Fibroblast of skin of abdomen (primary cell): ENCODE measurements at places on chromosomes 2 and 18.

- DNase-seq = no peak
These were observed 58.4 kb upstream of the CDCA7 start for GRCh38 chr2:173296235-173296634.

GRCh38 chr18:48814490-48815178 lies 136.1 kb downstream of the SMAD7 start:
- no peak for DNase-seq

GRCh38 chr18:21341141-21341540 lies 99.1 kb downstream of the GREB1L start:
- no peak for DNase-seq

DNA sequence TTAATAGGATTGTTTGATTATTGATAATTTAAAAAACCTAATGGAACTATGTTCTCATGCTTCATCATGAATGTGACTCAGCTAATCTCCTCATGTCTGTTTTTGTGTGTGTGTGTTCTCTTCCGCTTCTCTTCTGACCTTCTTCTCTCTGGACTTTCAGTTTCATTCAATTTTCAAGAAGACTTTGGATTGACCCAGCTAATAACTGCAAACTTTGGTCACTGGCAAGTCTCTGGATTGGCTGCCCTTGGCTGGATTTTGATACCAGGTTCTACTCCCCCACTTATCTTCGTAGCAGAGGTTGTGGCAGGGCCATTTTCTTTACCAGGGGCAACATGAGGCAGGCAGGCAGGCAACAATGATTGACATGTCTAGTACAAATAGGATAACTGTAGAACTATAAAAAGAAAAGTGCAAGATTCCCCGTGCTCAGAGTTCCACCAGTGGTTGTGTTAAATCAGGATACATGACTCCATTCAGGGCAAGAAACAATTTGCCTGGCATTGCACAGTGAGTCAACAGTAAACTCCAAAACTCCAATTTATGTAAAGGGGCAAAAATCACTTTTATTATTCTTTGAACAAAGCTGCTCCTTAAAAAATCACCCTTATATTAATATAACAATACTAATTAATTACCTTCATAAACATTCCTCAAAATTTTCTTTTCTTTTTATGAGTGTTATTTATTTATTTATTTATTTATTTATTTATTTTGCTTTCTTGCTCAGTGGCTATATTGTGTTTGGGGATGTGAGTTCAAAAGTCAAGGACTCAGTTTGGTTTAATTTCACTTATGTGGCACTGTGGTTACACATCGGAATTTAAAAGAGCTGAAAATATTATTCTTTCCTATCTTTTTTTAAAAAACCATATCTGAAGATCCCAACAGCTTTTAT lies 167.6 kb downstream of the RND3 start:
- DNase-seq = no peak

GRCh38 chr2:49936965-49937364 lies 782.6 kb upstream of the FSHR start:
- no peak for DNase-seq

- no peak for DNase-seq
These were observed 2.4 kb downstream of the NR4A2 start for GRCh38 chr2:156329927-156330726.

DNA sequence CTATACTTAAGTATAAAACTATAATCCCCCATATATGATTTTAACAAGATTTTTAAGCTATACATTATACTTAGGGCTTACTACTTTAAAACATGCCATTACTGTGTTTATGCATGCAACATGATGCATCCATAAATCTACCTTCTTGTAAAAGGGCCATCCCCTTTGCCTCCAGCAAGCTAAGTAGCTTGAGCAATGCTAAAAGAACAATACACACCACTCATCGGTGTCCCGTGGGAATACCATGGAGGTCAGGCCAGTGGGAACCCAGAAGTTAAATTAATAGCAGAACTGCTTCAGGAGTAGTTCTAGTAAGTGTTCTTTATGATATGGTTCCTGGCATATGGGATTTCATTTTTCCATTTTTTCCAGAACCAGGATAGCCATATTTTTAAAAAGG lies 37.8 kb downstream of the SH3RF3 start:
- DNase-seq = peak; percentile 76

DNA sequence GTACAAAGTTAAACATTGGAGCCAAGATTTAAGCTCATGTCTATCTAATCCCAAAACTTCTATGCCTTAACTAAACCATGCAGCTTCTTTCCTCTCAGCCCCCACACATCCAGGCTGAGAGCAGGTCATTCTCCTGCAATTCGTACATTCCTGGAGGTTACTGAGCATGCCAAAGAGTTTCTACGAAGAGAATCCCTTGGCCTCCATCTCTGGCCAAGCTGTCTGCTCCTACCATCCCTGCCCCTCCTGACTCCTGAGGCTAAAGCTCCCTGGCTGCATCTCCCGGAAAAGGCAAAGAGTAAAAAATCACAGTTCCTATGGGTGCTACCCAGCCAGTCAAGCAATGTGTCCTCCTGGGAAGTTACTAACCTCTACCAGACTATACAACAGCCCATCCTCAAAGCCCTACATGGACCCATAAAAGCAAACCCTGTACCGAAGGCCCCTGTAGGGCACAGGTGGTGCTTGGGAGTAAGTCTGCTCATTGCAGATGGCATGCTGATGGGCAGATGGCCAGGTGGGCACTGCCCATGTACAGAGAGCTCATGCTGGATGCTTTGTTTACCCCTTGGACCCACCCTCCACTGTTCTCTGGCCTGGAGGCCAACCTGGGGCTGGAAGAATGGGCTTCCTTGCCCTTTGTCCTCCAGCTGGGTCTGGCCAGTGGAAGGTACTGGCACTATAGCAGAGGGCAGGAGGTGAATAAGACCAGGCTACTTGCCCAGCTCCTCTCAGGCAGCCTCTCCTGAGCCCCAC lies 99.5 kb downstream of the TTC32 start:
- peak; percentile 47 for DNase-seq

DNA sequence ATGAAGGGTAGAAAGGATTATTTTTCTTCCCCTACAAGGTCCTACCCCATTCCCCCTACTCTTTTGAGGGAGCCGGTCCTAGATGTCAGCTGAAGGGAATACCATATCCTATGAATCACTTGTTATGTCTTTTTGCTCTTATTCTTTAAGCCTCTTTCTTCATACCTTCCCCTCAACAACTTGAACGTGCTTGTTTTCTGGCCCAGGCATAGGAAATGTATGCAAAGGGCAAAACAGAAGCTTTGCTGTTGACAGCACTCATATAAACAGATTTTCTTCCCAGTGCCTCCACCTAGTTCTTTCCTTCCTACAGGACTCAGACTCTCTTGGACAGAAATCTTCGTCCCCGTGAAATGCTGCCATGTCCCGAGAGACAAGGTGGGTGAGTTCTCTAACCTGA lies 64.6 kb downstream of the TMEM17 start:
- no peak for DNase-seq

DNA sequence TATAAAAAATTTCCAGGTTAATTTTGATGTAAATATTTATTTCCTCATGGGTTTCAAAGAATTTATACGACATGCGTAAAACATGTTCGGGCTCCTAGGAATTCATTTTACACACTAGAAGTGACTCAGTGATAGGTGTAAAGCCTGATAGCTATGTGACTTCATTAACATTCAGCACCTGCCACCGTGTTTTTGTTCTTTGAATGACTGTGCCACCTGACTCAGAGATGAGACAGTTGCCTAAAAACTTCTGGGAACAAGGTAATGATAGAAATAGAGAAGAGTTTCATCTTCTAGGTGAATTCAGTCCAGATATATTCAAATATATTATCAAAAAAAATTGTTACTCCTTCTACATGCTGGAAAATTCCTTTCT lies 10.0 kb downstream of the IL1R2 start:
- DNase-seq = no peak
